ENCODE measurements at places on chromosomes 13 and 19. TPM values are rescaled to one million over a fixed set of nuclear protein-coding genes. Genes with fewer than 3 reads are reported as not detected.

- DNase-seq, result no peak
Measured at GRCh38 chr19:40831502-40832430, 18.5 kb downstream of the CYP2A6 start.

GRCh38 chr19:31427857-31428256, 78.6 kb upstream of the TSHZ3 start:
- no peak for DNase-seq

GRCh38 chr13:27016875-27017274, 154.7 kb downstream of the USP12 start:
- DNase-seq, result no peak

DNA sequence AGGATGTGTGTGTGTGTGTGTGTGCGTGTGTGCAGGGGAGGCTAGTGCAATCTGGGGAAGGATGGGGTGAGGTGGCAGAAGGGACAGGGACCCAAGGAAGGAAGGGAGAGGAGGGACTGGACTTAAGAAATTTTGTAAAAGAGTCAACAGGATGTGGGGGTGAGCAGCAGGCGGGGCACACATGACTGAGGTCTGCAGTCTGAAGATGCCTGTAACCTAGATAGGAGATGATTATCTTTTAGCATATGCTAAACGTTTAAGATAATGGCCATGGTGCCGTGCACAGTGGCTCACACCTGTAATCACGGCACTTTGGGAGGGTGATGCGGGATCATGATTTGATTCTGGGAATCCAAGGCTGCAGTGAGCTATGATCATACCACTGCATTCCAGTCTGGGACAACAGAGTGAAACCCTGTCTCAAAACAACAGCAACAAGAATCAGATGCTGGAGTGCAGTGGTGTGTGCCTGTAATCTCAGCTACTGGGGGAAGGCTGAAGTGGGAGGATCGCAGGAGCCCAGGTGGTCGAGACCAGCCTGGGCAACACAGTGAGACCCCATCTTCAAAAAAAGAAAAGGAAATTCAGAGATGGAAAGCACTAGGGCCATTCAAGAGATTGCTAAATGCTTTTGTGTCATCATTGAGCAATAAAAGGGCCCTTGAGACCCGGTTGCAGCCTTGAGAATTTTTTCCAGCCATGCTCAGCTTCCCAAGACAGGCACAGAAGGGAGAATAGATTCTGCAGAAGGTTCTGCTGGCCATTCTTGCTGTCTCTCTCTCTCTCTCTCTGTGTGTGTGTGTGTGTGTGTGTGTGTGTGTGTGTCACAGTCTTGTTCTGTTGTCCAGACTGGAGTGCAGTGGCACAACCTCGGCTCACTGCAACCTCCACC, 3.8 kb upstream of the ZNF414 start:
- no peak for DNase-seq

DNA sequence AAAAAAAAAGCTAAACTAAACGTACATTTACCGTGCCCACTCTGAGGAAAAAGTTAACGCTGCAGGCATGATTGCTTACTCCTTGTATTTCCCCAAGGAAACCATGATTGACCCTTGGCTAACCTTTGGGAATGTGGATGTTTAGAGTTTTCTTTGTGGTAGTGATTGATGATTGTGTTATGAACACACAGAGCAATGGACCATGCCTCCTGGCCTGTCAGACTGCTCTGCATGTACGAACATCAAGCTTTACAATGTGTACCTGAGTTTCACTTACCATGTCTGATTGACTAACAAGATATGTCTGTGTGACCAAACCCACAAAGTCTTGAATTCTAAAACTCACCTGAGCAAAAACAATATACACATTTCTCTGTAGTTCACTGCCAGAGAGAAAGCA, 35.1 kb downstream of the MYCBP2 start:
- DNase-seq, result no peak

DNA sequence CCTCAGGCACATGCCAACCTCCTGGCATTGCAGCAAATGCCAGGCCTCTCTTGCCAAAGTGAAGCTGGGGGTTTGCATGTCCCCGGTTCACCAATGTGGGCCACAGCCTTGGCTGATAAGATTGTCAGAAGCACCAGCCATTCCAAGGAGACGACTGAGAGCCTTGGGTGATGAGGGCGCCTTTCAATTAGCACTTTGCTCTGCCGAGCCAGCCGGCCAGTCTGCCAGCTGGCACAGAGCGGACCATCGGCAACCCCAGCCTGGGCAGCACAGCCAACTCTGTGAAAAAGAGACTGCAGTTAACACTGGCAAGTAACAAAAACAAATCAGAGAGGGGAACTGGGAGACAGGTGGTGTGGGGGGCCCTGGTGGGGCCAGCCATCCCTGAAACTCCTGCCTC, 67.3 kb downstream of the EFNB2 start:
- no peak for DNase-seq

DNA sequence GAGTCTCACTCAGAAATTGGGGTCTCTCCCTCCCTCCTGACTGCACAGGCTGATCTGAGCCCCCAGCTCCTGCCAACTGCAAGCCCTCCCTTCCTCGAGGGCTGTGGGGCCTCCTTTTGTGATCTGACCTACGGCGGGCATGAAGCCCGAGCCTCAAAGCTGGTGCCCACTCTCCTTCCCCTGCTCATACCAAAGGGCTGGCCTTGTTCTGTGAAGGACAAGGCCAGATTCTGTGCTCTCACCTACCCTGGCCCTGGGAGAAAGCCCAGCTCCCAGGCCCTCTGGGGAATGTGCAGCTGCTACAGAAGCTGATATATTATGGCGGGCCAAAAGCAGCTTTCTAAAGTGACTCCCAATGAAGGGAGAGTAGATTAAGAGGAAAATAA, 9.0 kb upstream of the ECH1 start:
- no peak for DNase-seq

DNA sequence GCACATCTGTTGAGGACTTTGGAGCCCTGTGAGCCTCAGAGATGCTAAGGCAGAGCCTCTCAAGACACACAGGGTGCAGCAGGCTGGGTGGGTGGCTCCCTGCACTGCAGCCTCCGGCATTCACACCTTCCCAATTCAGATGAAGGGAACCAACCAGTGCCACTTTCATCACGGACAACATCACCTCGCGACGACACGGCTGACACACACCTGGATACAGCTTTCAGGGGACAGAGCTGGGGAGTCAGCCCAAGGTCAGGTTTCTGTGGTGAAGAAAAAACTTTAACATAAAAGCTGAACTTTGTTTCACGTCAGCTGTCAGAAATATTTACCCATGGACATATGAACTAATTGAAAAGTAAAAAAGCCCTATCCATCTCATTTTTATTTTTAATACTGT, 24.9 kb upstream of the ARHGEF7 start:
- no peak for DNase-seq

DNA sequence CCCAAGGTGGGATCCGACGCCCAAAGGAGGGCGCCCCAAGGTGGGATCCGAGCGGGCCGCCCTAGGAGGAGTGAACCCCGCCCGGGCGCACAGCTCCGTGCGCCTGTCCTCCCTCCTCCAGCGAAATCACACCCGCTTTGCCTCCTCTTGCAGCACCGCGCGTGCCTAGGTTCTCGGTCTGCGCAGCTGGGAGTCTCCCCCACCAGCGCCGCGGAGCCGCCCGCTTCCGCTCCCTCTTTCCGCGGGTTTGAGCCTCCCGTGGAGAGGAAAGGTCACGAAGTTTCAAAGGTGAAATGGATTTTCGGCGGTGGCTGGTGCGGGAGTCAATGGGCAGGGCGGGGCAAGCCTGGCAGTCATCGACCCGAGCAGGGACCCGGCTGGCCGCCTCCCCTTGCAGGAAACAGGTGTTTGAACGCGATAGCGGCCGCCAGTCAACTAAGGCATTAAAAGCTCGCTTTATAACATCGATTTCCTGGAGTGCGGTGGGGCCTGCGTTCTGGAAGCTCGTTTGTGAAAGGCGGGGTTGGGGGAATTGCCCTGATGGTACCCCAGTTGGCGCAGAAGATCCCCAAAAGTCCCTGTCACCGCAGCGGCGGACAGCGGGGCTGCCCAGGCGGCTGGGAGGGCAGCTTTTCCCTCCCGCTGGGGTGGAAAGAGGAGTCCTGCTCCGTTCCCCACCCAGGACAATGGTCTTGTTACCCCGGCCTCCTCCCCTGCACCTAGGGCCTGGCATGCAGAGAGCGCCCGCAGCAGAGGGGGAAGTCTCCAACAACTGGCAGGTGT, 9.0 kb upstream of the SOX1 start:
- DNase-seq, result no peak

DNA sequence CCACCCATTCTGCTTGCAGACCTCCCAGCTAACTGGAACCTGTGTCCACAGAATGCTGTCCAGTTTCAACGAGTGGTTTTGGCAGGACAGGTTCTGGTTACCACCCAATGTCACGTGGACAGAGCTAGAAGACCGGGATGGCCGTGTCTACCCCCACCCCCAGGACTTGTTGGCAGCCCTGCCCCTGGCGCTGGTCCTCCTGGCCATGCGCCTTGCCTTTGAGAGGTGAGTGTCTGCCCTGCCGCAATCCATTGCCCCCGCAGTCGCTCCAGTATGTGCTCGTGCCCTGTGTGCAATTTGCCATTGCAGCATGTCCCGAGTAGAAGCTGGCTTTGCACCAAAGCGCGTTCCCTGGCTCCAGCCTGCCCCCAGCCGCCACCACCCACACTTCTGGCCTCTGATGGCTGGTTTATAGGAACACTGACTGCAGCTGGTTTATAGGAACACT, 41.9 kb downstream of the CERS4 start:
- DNase-seq, result no peak

DNA sequence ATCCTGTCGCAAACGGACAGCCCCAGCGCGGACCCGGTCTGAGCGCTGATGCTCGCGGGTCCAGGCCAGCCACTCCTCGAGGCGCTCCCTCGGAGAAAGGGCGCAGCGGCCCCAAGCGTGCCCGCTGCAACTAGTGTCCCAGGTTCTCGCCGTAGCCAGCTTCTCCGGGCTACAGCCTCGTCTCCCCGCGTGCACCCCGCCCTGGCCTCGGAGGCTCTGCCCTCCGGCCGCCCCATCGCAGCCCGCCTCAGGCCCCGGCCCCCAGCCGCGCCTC, 487 bp downstream of the FLT1 start:
- DNase-seq, result no peak

DNA sequence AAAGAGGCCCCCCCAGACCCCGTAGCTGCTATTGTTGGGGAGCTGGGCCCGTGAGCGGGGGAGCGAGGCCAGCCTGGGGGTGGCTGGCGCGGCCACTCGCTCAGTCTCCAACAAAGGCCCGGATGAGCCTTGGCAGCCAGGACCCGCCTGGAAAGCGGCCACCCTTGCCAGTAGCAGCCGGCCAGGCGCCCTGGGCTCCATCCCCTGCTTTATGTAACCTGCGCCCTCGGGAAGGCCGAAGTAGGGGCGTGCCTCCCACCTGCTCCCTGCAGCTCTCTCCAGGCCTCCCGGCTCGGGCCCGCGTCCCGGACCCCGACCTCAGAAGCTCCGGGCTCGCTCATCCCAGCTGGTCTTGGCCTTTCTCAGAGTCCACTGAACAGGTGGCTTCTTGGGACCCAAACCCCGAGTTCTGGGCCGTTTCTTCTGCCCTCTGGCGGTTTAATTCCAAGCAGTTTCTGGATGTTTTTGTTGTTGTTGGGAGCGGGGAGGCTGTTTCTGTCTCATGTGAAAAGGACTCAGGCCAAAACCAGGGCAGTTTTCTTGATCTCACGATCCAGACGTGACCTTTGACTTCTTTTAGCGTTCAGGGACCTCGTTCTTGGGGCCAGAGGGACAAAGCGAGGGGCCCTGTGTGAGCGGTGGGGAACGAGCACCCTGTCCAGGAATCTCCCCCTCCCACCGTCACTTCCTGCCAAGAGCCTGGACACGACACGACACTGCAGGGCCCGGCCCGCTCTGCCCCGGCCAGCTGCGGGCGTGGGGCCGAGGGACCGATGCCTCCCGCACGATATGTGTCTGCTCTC, 1.2 kb downstream of the CDC34 start:
- peak; percentile 68 for DNase-seq

- DNase-seq, result no peak
Measured at GRCh38 chr13:101626925-101627555, 174.6 kb downstream of the ITGBL1 start.

DNA sequence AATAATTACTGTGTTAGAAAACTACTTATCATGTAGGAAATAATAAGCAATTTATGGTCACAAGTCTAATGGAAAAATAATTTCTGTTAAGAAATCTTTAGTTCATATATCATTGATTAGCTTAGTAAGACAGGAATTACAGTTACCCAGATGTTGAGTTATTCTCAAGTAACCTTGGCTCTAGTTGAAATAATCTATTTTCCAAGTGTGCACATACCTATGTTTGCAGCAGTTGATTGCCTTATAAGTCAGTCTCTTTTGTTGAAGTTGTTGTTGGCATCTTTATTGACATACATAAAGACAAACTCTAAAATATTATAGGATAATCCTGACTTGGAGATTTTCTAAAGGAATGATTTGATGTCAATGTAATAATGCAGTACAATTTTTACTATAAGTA, 511.4 kb upstream of the KLF12 start:
- DNase-seq, result no peak

DNA sequence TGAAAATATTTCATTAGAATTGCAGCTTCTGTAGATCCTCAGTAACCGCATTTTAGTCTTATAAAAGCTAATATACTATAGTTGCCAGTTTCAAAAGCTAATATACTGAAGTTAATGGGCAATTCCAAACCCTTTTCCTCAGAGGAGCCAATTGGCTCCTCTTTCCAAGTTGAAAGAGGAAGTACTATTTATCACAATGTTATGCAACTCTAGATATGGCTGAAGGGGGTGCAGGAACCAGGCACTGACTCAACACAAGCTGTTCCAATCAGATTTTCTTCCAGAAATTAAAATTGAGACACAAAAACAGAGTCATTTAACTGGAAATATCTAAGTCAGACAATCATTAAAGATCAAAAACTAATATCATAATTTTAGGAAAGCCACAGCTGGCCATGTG, 258.9 kb downstream of the PCDH20 start:
- no peak for DNase-seq

GRCh38 chr13:42534785-42535184, 39.2 kb upstream of the TNFSF11 start:
- no peak for DNase-seq

SPIB gene
- polyA plus RNA-seq, result 0.91 TPM

SIGLEC12 gene
- not detected for polyA plus RNA-seq

ZSCAN18 gene
- polyA plus RNA-seq, result 78.2 TPM

ZNF559 gene
- polyA plus RNA-seq, result 60.8 TPM

LILRA1 gene
- 0.51 TPM for polyA plus RNA-seq

SHISA2 gene
- polyA plus RNA-seq, result 57.5 TPM

SERP2 gene
- polyA plus RNA-seq, result 8.2 TPM

PABPC3 gene
- 1.1 TPM for polyA plus RNA-seq

OR10H4 gene
- polyA plus RNA-seq, result not detected

RNF17 gene
- polyA plus RNA-seq, result 0.71 TPM
